ENCODE measurements at places on chromosomes 2 and 18.

GRCh38 chr2:74375838-74376237 is 4.3 kb downstream of the DCTN1 start:
- DNase-seq = no peak

DNA sequence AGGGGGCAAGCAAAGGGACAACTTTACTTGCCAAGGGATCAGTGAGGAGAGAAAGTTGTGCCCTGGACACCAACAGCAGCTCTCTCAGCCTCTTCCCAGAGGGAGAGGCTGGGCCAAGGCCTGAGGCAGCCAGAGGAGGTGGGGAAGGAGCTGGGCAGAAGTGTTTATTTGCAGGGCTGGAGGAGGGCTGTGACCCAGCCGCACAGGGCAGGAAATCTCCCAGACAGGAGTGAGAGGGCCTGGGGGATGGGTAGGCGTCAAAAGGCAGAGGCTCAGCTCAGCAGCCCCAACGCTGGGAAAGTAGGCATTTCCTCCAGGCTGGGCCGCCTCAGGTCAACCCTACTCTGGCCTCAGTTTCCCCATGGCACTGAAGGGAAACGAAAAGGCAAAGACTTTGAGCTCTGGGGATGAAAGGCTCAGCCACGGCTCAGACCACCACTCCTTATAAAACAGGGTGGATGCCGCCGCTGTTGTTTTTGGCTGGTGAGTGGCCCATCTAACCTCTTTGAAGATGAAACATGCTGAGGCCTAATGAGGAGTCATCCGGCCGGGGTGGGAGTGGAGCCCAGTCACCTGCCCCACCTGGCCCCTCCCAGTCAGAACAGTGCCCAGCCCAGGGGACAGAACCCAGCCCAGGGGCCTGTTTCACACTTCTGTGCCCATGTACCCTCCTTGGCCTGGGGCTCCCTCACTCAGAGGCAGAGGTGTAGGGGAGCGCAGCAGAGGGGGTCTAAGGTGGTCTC is 21.9 kb upstream of the SEMA4C start:
- DNase-seq = no peak

- DNase-seq = no peak
These were observed 115.1 kb downstream of the ALPK2 start for GRCh38 chr18:58513615-58514335.

GRCh38 chr18:12837747-12838146 is 46.3 kb downstream of the PTPN2 start:
- no peak for DNase-seq

GRCh38 chr2:161972232-161972631 is 101.8 kb downstream of the DPP4 start:
- no peak for DNase-seq

GRCh38 chr2:209305746-209306196 is 118.1 kb upstream of the MAP2 start:
- DNase-seq = no peak

DNA sequence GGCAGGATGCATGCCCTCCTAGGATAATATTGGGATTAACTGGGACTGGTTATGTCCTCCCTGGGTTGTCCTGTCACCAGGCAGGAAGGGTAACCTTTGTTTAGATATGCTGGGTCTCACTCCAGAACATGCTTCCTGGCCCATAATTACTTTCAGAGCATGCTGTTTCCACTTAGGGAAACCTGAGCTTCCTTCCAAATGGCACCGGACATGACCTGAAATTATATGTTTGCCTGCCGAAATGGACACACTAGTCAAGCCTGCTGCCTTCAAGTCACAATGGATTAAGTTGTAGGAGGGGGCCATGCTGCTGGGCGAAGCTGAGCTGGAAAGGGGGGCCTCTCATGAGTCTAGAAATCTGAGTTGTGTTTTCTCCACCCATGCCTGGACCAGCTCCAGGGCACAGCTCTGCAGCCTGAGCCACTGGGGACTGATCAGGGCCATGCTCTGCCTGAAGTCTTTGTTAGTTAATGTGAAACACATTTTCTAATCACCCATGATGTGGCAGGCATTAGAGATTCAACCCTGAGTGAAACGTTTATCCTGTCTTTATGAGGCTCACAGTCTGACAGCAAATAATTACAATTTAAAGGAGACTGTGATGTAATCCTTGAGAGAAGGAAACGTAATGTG is 273.3 kb downstream of the TNS1 start:
- DNase-seq = no peak

GRCh38 chr18:77481541-77481940 is 231.9 kb downstream of the GALR1 start:
- no peak for DNase-seq

DNA sequence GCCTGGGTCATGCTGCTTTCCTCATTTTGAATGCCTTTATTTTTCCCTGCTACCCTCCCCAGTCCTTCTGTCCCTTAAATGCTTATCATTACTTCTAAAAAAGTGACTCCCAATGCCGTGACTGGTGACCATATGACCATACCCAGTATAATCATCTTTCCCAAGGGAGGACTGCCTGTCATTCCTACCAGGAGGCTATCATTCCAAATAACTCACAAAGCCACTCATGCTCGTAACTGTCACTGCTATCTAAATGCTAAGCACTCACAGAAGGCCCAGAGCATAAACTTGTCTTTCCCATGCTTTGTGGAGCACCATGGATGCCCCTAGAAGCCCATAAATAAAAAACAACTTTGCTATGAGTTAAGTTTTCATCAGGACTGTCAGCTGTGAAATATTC is 38.7 kb upstream of the CREB1 start:
- DNase-seq = no peak

DNA sequence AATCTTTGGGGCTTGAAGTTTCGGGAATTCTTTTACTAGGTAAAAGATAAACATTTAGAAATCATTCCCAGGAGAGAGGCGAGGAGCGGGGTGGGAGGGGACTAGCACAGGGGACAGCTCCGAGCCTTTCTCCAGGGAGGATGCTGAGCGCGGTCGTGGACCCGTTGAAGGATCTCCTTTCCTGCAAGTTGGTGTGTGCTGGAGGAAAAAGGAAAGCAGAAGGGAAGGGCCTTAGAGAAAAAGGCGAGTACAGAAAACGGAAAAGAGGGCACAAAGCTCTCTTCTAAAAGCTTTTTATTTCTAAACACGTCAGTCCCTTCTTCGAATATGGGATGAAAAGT is 640 bp downstream of the SLC39A6 start:
- no peak for DNase-seq

GRCh38 chr2:45836740-45837139 is 185.3 kb downstream of the PRKCE start:
- no peak for DNase-seq

DNA sequence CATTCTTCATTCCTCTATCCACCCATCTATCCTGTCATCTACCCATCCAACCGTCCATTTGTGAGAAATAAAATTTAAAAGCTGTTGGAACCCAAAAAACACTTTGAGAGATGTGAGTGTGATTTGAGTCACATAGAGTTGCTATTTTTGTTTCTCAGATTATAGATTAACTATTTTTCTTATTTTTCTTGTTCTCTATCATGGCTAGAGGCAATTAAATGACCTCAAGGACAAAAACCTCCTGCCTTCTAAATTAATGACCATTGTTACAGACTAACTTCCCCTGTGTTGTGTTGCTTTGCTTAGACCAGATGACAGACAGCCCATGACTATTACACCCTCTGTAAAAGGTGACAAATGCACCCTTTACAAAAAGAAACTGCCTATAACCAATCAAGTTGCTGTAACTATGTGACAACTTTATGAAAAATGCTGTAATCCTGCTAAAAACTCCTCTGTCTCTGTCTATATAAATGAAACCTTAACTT is 207.9 kb upstream of the CXCR4 start:
- DNase-seq = no peak

DNA sequence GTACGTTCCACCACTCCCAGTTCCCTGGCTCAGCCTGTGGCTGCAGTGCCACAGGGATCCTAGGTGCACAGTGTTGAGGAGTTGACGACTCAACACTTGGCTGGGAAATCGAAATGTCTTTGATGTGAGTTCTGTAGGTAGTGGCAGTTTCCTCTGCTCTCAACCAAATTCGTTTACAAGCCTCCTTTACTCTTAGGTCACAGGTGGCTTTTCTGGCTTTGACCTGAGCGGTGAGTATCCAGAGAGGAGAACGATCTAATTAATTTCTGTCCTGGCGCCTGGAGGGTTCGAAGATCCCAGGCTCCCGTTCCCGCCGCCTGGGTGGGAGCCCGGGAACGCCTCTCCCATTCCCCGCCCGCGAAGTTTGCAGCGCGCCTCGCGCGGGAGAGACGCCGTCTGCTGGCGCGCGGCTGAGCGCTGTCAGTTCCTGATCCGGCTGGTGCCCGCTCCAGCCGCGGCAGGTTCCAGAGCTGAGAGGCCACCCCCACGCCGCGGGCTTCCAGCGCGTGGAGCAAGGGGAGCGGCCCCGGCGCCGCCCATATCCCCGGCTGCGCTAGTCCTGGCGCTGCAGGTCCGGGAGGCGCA is at the start of gene LAMA3:
LAMA3 (plus strand) TSS at position 423 of the 585 bp plus-strand sequence. CDS start 231 bp downstream, outside the sequence.
- no peak for DNase-seq

DNA sequence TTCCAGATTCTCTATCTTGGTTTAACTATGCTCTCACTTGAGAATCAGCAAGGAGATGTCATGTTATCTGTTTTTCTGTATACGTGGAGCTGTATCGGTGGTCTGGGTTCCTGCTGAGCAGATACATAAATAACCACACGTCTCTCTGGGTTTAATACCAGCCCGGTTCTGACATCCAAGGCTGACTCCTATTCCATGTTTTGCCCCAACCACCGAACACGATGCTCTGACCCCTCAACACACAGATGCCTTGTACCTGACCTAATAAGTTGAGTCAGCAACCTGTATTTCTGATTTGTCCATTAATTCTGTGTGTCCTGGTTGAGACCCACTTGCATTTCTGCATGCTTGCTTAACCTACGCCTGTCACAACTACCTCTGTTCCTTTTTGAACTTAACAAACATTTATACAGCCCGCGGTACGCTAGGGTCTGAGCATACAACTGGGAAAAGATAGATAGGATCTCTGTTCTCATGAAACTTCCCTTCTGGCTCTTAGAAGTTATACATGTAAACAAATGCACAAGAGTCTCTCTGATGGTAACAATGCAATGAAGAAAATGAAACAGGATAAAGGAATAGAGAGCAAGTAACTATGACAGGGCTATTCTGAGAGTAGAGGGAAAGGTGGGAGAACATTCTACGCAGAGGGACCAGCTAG is 480.4 kb downstream of the PARD3B start:
- no peak for DNase-seq

GRCh38 chr18:67243799-67244587 is 272.5 kb downstream of the DSEL start:
- DNase-seq = no peak

DNA sequence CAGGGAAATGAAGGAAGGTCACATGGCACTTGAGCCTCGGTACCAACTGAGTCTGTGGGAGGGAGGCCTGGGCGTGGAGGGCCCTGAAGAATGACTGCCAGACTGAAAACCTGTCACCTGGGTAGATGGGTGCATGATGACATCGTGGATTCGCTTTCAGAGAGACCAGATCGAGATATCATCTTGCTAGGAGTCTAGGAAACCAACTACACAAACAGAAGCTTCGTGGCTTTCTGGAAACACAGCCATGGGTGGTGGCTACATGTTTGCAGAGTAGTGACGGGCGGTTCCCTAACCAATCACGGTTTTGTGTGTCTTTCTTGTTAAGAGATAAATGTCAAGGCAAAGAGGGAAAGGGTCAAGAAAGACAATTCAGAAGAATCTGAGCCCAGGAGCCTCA is 155.0 kb downstream of the EIPR1 start:
- DNase-seq = no peak

GRCh38 chr18:75496151-75496550 is 68.6 kb upstream of the SMIM21 start:
- DNase-seq = no peak

DNA sequence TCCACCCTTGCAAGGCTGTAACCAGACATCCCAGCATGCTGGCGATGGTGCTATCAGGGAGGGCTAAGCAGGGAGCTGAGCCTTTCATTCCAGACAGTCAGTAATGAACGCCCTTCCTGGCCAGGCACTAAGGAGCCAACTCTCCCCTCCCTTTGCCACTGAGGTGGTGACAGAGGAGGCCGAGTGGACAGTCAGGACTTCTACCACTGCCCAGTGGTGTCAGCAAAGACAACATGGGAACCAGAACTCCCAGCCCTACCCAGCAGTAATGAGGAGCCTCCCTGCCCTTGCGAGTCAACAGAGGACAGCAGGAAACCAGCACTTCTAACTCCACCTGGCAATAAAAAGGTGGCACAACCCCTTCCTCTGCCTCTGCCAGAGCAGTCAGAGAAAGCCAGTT is 68.6 kb downstream of the ZAP70 start:
- DNase-seq = no peak

DNA sequence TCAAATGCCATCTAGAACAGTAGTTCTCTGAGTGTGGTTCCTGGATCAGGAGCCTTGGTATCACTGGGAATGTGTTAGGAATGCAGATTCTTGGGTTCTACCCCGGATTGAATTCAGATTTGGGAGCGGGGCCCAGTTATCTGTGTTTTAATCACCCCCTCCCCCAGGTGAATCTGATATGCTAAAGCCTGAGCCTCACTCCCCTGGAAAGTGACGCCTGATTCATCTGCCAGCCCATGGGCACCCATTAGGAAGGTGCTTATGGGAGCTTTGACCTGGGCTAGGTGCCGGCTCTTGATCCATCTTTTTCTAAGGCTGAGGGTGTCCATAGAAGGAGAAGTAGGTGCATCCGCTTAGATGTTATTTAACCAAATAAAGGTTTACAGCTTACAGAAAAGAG is 199.4 kb downstream of the NEDD4L start:
- no peak for DNase-seq

DNA sequence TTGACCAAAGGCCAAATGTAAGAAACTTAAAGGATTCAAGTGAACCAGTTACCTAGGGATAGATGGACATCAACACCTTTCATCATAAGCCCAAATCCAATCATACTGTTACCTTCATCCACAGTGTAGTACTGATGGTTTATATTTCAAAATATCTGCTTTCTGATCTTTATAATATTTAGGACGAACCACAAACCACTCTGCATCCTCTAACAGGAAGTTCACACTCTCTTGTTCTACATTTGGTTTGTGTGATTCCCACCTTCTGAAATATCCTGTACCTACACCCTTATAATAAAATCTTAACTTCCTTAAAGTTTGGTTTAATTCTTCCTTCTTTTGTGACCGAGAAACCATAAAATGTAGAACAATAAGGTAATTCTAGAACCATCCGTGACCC is 535.7 kb upstream of the CHAC2 start:
- no peak for DNase-seq

GRCh38 chr2:146927080-146927711 is 917.6 kb upstream of the ACVR2A start:
- DNase-seq = no peak

GRCh38 chr2:121049131-121049530 is 235.9 kb downstream of the TFCP2L1 start:
- no peak for DNase-seq

DNA sequence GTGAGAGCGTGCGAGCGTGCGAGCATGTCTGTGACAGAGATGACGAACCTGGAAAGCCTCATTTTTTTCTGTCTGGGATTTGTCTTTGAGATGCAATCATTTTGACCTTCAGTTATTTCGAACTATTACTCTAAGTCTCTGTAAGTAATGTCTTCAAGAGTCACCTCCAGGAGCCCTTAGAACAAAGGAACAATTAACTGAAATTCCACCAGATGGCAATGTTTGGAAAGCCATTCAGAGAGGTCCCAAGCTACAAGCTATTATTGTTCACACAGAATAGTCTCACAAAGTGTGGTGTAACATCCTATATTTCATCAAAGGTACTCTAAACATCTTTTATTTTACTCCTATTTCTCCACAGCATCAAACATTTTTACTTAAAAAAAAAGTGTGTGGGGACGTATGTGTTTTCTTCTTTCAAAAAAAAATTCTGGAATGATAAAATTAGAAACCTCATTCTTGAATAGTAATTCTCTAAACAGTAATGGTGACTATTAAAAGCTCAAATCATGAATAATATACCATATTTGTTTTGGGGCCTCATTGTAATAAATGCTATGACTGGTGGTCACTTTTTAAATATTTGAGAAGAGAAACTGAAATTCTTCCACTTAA is 35.1 kb upstream of the MAPRE2 start:
- no peak for DNase-seq
